ENCODE measurements at places on chromosomes 3 and 15.

DNA sequence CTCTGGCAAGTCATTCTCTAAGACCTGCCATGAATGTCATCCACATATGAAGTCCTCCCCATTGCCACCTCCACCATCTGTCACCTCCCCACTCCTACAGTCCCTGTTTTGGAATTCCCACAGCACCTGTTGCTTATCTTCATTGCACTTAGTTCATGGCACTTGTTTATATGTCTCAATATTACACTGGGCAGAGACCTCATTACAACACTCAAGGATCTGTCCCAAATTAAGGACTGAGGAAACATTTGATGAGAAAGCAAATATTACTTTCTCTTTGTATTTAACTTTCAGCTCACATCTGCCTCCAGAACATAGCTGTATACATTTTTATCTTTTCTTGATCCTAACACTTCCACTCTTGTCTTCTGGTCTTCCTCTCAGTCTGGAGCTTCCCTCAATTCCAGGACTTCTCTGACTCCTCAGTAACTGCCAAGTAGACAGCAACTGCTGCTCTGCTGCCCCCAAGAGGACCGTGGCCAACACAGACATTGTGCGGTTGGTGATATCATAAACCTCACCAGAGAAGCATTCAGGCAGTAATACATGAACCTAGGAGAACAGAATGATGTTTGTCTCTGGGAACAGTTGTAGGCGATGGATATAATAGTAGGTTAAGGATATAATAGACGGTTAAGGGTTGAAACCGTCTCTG, 45.0 kb upstream of the FGF12 start:
- DNase-seq: peak; percentile 6

DNA sequence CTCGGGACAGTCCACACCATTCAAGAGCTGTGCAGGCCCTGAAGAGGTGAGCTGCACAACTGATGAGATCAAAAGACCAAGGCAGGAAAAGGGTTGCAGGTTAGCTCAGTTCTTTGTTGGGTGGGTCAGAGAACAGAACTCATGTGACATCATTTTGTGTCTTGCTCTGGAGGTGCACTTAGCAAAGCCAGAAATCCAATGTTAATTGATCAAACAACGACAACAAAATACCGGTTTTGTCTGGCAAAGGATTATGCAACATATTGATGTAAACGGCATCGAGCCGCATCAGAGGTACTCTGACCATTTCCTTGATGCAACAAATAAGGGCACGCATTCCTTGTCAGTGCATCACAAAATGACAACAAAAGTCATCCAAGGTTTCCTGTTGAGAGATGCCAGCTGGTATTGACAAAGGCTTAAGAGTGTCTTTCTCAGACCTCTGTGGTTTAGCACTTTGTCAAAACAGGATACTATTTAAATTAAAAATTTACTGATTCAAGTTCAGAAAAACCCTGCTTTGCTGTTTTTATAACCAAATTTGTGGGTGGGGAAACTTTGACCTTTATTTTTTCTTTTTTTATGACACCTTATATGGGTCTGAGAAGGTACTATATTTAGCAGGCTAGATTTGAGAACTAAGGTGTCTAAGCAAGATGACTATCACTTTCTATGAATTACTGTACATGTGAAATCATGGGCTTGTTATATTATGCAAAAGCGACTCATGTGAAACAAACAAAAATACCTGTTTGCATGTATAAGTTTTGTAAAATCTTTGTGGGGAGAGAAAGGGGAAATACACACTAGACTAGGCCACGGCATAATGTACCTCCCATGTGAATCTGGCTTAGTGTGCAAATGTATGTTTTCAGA, 496.1 kb downstream of the FOXP1 start:
- no peak for DNase-seq

DNA sequence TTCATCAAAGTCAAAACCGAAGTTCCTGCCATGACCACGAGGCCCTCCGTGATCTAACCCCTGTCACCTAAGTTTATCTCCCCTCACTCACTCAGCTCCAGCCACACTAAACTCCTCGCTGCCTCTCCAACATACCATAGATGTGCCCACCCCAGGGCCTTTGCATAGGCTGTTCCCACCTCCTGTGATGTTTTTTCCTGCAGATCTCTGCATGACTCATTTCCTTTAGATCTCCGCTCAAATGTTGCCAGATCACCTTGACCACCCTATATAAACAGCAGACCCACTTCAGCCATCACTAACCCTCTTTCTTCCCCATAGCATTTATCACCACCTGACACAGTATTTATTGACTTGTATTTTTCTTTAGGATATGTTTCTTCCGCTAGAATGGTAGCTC, 58.5 kb downstream of the HRH1 start:
- DNase-seq: no peak

DNA sequence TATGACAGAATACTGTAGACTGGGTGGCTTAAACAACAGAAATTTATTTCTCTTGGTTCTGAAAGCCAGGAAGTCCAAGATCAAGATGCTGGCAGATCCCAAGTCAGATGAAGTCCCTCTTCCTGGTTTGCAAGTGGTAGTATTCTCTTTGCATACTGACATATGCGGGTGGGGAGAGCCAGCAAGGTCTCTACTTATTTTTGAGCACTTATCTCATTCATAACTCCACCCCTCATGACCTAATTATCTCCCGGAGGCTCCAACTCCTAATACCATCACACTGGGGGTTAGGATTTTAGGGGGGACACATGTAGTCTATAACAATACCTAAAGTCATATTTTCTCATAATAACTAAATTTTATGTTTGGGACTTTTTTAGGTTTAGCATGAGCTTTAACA, 65.3 kb downstream of the BLM start:
- no peak for DNase-seq

GRCh38 chr3:50550079-50550736, 17.3 kb downstream of the C3orf18 start:
- no peak for DNase-seq

GRCh38 chr3:116877968-116878367, 168.4 kb downstream of the TUSC7 start:
- DNase-seq: no peak

DNA sequence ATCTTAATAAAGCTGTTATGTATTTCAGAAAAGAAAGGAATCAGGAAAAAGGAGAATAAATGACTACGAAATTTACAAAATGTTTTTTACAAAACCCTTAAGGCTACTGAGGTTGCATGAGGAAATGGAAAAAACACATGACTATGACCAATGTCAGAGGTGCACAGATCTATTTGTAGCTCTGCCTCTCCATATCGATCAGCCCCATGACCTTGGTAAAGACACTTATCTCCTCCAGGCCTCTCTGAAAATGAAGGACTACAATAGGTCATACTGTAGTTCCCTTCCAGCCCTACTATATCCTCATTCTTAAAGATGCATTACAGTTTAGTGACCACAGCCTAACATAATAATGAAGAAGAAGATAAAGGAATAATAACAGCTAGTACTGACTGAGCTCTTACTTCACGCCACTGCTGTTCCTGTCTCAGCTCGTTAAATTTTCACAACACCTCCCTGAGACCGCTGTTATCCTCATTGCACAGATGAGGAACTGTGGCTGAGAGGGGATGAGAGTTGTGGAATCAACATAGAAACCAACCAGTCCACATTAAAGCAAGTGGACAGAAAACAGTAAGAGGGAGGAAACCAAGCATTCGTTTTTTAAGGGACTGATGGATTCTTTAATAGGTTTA, 163.2 kb downstream of the MAGI1 start:
- no peak for DNase-seq
